ENCODE measurements at places on chromosomes 2 and 18.

DNA sequence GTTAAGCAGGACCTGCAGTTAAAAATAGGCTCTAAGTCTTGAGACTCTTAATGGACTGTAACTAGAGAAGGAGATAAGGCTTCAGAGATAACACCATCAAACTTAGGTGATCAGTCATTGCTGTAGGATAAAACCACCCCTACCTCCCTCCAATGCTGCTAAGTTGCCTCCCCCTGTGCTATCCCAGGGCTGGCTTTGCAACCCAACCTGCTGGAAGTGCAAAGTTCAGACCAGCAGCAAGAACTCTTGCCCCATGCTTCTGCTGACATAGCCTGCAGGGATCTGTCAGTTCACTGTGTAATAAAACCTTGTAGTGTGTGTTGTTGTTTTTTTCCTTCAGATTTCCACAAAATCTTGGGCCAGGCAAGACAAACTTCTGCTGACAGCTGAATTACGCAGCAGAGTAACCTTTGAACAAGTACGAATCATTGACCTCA is 57.4 kb upstream of the EPB41L3 start:
- no peak for DNase-seq

GRCh38 chr2:21042958-21043743 is 722 bp downstream of the APOB start:
- DNase-seq, result peak; percentile 21

DNA sequence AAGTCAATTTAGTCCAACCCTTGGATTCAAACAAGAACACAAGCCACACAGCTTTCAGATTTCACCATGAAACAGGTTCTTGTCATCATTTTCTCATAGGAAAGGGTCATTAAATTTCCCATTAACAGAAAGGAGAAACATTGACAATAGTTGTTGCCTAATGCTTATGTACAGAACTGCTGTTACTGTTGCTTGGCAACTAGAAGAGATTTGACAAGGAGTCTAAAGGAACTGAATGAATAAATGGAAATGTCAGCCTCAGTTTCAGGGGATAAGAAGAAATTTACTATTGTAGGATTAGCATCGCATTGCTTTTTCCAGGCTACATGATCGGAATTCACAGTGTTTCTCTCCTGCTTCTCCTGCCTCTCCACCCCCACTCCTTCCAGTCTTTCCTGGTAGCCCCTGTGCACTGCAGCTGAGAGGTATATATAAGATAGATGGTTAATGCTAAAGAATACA is 90.3 kb downstream of the SPATS2L start:
- DNase-seq, result no peak

DNA sequence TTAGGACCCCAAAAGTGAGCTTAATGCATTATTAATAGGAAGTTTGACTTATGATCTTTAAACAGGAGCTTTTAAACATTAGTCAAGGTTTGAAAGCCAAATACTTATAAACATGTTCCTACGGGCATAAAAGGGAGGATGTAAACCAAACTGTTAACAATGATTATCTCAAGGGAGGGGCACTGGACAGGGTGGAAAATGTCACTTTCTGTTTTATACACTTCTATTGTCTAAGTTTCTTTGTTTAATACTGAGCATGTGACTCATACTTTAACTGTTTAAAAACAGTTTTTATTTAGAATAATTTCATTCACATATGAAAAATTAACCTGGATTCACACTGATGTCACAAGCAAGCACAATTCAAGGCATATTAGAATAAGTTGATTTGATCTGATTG is 18.3 kb upstream of the ITGA6 start:
- no peak for DNase-seq

- no peak for DNase-seq
These were observed 48.2 kb downstream of the NCOA1 start for GRCh38 chr2:24539258-24539657.

DNA sequence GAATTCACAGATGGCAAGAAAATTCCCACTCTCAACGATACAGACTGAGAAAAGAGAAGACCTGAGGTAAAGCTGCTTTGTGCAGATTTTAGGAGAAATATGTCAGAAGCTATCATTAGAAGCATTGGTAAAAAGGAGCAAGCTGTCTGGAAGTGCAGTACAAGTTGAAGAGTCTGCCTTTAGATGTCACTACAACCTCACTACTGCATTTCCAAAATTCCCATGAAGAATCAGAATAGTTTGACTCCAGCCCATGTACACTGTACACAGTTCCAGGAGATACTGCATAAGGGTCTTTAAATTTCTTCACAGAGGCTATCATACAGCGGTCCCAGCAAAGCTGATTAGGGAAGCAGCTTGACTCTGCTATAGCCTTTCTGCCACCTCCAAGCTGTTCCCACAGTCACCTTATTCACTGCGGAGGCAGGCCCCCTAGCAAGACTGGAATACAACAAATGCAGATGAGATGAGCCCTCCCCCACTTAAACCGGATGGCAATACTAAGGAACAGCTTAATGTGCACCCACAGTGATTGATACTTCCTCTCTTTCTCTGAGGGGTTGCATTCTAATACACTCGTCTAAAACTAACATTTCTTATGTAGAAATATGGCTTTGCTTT is 527.4 kb downstream of the TMEM182 start:
- no peak for DNase-seq

GRCh38 chr2:49306925-49307324 is 152.6 kb upstream of the FSHR start:
- DNase-seq, result no peak

DNA sequence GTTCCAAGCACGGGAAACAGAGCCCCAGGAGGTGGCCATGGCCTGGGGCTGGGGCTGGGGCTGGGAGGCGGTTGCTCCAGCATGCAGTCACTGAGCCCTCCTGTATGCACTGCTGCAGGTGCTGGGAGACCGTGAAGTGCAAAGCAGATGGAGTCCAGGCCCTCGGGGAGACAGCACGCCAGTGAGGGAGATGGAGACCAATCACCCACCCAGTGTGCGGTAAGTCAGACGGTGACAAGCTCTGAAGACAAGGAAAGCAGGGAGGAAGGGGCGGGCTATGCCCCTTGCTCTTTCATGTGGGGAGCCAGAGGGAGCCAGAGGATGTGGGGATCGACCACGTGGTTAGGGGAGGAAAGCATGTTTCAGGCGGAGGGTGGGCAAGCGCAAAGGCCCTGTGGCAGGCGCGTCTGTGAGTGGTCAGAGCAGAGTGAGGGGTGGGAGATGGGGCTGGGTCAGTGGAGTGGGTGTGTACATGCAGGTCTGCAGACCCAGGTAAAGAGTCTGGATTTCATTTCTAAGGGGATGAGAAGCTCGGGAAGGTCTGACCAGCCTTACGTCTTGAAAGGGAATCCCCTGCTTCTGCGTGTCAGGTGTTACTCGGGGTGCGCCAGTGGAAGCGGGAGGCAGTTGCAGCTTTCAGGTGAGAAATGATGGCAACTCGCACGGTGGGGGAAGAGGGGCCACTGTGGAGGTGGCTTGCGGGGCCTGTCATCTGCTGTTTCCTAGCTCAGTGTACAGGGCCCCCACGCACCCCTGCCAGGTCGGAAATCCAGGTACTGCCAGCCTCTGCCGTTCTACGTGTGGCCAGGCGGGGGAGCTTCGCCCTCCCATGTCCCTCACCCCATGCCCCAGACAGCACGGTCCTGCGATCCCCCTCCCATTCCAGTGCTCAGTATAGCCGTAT is 19.4 kb downstream of the RRM2 start:
- no peak for DNase-seq

GRCh38 chr2:121810959-121811853 is 55.8 kb downstream of the TSN start:
- peak; percentile 14 for DNase-seq

GRCh38 chr2:7450188-7450832 is 533.1 kb downstream of the RNF144A start:
- no peak for DNase-seq

DNA sequence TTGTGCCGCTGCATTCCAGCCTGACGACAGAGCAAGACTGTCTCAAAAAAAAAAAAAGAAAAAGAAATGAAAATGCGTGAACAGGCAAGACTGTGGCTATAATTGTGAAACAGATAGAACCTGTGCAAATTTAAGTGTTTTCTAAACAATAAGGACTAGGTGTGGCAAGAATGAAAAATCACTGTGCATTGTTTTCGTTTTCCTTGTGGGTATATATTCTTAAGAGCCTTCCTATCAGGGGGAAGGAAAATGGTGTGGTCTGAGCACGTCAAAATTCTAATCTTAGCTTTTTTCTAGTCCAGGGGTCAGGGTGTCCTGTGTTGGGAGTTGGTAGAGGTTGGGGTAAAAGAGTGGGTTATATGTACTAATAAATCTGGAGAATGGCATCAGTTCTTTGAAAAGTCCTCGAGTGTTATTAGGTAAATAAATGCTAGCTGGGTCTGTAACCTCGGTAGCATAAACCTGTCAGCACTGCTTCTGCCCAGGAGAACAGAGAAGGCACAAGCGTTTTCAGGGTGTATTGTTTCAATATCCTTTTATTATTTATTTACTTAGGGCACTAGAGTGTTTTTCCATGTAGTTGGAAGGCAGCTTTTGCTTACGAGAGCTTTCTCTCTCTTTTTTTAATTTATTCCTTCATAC is 11.6 kb downstream of the ATP6V1C2 start:
- DNase-seq, result no peak

- DNase-seq, result no peak
These were observed 55.8 kb downstream of the KCNE4 start for GRCh38 chr2:223107825-223108224.

DNA sequence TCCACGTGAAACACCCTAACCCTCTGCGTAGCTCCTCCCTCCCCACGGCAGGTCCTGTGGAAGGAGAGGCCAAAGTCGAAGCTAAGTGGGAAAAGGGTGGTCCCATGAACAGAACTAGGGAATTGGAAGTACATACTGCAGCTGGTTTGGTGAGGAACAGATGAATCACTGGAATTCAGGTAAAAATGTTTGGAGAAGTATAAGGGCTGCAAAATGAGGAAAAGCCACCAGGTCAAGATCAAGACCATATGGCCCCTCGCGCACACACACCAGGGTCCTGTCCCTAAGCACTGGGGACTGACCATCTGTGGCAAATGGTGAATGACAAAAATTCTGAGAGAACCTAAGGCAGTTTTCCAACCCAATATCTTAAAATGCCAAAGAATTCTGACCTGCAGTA is 3.1 kb downstream of the PARD6G start:
- DNase-seq, result no peak

DNA sequence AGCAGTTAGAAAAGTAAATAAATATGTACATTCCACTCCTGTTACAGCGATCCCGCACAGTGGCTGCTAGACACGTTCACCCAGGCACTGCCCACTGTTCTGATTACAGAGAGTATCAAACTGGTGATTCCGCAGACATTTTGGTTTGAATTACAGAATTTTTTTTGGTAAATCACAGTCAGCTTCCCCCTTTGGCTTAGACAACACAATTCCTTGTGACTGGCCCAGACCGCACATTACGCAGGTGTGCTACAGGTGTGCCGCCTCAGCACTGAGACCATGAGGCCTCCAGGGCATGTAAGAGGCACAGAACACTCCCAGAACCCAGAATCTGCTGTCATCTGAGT is 112.3 kb downstream of the PXDN start:
- no peak for DNase-seq

DNA sequence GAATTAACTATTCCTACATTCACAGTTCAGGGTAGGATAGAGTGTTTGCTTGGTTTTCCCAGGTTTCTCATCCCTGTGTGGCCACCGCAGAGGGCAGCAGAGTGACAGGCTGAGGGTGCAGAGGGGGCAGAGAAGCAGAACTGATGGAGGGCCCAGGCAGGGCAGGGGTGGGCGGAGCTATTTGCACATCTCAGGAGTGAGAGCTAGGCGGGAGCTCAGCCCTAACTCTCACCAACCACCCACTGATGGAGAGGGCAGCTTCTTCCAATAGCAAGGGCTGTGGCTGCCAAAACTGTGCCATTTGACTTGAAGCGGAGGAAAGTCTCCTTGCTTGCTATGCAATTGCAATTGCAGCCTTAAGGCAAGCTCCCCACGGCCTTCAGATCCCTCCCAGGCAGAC is 12.0 kb upstream of the DARS1 start:
- DNase-seq, result no peak

- DNase-seq, result no peak
These were observed 340.6 kb downstream of the NYAP2 start for GRCh38 chr2:225740086-225740485.

- no peak for DNase-seq
These were observed 67.8 kb upstream of the SALL3 start for GRCh38 chr18:78911751-78912283.

- no peak for DNase-seq
These were observed 1671.1 kb upstream of the NXPH2 start for GRCh38 chr2:140451324-140451723.

GRCh38 chr2:64629875-64630274 is 23.8 kb downstream of the SERTAD2 start:
- no peak for DNase-seq

GRCh38 chr18:42052122-42052708 is 97.2 kb downstream of the PIK3C3 start:
- no peak for DNase-seq

DNA sequence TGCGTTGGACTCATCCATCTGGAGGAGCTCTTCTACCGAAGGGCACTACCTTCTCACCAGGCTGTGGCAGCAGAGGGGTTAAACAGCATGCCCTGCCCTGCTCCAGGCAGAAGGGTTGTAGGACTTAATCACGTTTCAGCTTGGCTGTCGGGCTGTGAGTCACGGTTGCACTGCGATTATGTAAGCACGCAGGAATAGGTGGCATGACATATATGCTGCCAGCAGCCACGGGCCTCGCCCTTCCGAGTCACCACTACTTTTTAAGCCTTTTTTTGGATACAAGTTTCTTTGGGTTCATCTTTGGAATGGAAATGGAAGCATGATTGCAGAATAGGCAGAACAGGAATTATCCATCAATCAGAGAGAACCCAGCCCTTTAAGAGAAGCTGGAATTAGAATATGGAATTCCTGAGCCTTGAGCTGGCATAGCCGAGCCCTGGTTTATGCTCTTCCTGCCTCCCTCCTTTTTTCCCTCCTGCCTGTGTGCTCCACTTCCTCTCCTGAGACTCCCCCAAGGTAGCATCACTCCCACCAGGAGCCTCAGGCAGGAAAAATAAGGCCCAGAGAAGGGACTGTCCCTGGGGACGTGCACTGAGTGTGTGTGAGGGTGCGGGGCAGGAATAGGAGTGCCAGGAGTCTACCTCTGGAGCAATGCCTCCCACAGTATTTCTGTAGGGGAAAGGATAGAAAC is 86.8 kb downstream of the SEMA4F start:
- DNase-seq, result no peak

DNA sequence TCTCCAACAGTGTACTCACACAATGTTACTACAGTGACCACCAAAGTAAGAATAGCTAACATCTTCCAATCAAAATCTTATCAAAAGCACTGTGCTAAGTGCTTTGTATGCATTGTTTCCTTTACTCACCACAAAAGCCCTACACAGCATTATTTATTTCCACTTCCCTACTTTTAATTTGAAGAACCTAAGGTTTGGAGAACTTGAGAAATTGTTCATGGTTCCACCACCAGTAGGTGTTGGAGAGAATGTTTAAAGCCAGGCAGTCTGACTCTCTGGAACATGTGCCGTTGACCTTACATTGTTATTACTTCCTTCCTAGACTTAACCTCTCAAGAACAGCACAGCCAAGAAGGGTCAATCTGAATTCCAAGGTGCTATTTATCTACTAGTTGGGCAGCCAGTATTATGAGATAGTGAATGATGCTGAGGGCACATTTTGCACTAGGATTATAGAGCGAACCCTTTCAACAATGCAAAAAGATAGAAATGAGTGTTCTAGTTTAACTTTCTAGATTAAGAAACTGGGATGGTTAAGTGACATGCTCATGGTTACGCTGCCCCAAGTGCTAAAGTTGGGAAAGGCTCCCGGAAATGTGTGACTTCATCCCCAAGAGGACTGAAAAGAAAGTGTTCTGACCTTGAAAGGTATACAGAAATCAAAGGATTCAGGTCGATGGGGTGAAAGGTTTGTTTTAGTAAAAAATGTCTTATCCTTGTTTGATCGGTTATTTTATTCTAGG is 55.2 kb upstream of the FAM136A start:
- DNase-seq, result no peak

All from CMK (cell line).